ENCODE measurements at places on chromosomes 11 and 22. TPM values are rescaled to one million over a fixed set of nuclear protein-coding genes. Genes with fewer than 3 reads are reported as not detected.

Gene GAS2L1
- polyA plus RNA-seq, result 12.9 TPM

Gene C11orf87
- 0.21 TPM for polyA plus RNA-seq

Gene GGTLC3
- polyA plus RNA-seq, result not detected

Gene CSNK1E
- 140 TPM for polyA plus RNA-seq

Gene KCNK7
- polyA plus RNA-seq, result 1.8 TPM

Gene MN1
- polyA plus RNA-seq, result 17.7 TPM

GRCh38 chr11:92329646-92330045, 105.0 kb downstream of the FAT3 start:
- no peak for DNase-seq

GRCh38 chr22:33921525-33922348, 1.5 kb upstream of the LARGE1 start:
- DNase-seq, result peak; percentile 67

- no peak for DNase-seq
These were observed 830 bp downstream of the C11orf97 start for GRCh38 chr11:94513091-94513490.

DNA sequence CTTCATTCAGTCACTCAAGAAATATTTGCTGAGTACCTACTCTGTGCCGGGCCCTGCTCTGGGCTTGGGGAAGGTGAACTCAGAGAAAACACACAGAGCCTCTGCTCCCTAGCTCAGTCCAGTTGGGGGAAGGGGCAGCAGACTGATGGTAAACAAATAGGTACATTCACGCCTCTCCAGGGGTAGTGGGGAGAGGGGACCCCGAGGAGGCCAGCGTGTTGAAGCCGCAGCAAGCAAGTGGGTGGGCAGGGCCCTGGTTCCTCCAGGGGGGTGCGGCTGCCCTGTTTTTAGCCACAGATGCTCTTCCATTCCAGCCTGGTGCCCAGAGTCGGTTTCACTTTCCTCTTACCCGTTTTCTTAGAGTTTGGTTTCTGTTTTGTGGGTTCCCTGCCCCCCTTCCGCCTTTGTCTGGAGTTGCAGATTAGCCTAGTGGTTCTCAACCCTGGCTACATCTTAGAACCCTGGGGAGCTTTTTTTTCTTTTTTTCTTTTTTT, 8.7 kb downstream of the DRAP1 start:
- DNase-seq, result no peak

DNA sequence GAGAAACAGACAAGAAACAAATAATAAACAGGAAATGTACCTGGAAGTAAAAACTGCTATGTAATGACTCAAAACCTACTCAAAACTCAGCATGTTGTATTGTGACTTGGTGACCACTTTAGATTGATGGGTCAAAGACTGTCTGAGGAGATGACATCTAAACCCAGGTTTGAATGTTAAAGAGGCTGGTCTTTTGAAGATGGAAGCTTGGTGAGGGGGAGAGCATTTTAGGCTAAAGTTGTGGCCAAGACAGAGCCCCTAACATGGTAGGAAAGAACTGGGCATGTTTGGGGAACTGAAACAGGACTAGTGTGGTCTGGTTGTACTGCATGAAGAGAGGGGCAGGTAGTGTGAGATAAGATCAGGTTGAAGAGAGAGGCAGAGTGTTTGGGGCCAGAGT, 85.3 kb upstream of the MYO18B start:
- DNase-seq, result no peak

- DNase-seq, result no peak
These were observed 891 bp downstream of the SAMM50 start for GRCh38 chr22:43955883-43956782.

GRCh38 chr11:107040433-107041087, 22.3 kb upstream of the GUCY1A2 start:
- no peak for DNase-seq

DNA sequence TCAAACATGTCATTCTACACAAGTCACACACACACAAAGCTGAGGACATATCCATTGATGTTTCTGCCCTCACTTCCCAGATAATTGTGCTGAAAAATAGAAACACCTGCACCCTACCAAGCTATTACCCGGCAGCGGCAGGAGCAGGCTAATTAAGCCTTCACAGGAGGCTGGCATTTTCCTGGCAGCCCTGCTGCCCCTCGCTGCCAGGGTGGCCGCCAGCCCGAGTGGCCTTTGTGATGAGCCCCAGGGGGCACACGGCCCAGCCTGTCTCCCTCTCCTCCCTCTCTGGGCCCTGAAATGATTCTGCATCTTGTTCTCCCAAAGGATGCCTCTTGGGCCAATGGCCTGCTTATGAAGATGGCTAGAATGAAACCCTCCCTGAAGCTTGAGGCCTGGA, 76.2 kb upstream of the TP53I11 start:
- no peak for DNase-seq

DNA sequence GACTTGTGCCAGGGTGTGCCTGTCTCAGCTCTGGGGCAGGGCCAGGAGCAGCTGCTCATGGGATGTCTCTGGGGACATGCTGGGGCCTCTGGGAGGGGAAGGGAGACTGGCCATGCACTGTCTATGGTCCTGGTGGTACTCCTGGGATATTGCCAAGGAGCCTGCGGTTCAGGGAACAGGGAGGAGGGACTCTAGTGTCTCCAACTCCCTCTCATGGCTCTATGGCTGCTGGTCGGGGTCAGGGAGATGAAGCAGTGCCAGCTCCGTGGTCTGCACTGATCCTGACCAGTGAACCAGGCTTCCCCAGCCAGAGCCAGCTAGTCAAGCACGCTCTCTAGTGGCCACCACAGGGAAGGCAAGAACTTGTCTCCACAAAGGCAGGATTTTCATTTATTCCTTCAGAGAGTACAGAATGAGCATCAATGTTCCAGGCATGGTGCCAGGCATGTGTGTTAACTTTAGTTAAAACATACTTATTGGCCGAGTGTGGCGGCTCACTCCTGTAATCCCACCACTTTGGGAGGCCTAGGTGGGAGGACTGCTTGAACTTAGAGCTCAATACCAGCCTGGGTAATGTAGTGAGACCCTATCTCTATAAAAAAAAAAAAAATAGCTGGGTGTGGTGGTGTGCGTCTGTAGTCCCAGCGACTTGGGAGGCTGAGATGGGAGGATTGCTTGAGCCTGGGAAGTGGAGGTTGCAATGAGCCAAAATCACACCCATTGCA, 2.5 kb upstream of the BEST1 start:
- peak; percentile 93 for DNase-seq

DNA sequence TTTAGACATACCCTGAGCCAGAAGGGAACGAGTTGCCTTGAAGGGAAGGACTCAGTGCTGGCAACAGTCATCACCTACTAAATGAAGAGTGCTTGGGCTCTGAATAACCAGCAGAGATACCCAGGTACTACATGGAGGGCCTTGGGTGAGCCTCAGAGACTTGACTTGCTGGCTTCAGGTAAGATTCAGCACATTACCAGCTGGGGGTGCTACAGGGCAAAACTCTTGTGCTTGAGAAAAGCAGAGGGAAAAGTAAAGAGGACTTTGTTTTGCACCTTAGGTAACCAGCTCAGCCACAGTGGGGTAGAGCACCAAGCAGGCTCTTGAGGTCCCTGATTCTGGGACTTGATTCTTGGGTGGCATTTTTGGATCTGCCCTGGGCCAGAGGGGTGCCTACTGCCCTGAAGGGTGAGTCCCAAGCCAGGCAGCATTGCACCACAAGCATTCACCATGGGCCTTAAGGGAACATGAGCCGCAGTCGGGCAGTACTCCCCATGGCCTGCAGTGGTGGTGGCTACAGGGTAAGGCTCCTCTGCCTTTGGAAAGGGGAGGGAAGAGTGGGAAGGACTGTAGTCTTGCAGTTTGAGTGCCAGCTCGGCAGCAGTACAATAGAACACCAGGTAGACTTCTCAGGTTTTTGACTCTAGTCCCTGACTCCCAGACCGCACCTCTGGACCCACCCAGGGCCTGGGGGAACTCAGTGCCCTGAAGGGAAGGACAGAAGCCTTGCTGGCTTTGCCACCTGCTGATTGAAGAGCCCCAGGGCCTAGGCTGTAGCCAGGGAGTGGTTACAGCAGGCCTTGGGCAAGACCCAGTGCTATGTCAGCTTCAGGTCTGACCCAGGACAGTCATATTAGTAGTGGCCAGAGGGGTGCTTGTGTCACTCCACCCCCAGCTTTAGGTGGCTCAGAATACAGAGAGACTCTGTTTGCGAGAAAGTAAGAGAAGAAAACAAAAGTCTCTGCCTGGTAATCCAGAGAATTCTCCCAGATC, 22.7 kb upstream of the PLEKHA7 start:
- no peak for DNase-seq

- DNase-seq, result no peak
These were observed 131.3 kb downstream of the C11orf87 start for GRCh38 chr11:109553284-109553683.

DNA sequence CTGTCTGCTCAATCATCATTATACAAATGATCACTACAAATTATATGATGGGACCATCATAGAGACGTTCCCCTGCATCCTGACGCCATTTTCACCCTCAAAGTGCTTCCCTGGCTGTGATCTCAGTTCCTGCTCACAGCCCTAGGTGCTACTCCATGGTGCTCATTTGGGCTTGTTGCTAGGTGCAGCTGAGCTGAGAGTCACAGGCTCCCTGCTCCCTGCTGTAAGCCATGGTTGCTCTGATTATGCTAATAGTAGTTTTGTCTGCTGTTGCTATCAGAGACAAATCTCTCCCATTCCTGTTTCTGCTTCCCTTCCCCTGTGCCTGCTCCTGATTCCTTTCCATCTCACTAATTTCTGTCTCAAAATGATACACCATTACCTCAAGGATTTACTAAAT, 474.3 kb downstream of the METTL15 start:
- no peak for DNase-seq

GRCh38 chr11:60982184-60982583, 10.7 kb downstream of the CD6 start:
- DNase-seq, result no peak

DNA sequence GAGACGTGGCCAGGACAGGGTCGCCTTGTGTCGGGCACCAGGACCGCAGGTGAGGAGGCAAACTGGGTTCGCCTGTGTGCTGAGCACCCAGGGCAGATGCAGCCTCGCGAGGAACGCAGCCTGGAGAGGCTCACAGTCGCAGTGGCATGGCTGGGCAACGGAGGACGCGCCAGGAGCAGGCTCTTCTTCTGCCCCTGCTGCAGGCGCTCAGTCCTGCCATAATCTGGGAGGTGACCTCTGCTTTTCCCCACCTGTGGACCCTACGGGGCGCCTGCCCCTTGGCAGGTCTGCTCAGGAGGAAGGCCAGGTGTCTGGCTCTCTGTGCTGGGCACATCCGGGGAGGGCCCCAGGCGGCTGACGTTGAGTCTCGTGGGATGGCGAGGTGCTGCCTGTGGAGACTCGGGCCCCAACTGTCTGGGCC, 1136.2 kb downstream of the BRD1 start:
- DNase-seq, result no peak

DNA sequence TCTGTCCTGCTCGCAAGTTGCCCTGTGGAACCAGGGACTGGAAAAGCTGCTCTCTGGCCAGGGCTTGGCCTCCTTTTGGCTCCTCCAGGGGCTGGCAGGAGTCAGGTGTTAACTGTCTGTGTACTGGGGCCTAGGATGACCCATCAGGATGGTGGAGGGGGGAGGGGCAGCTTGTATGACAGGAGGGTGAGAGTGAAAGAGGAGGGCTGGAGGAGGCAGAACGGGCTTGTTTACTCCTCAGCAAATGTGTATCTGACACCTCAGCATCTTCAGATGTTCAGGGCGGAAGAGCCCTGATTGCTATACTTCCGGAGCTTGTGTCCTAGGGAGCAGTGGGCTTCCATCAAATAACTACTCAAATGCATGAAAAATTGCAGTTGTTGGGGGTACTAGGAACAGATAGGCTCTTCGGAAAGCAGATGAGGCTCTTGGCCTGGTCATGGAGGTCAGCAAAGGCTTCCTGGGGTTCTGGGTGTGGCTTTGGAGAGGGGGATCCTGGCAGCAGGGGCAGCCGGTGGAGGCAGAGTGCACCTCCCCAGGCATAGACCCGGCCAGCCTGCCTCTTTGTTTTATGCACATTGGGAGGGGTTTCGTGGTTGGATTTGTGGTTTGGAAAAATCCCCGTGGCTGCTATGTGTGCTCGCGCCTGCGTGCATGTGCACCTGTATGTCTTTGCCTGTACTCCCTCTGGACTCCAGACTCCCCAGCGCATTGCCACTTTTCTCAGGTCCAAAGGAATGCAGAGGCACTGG, 31.2 kb downstream of the CD82 start:
- DNase-seq, result no peak
